Thyroid gland (tissue), 4 donors: ENCODE measurements at places on chromosomes 16 and 17. TPM values are rescaled to one million over a fixed set of nuclear protein-coding genes. Genes with fewer than 3 reads are reported as not detected.
A peak's percentile ranks its signal among the peaks of the same experiment; 100 is the strongest.

DNA sequence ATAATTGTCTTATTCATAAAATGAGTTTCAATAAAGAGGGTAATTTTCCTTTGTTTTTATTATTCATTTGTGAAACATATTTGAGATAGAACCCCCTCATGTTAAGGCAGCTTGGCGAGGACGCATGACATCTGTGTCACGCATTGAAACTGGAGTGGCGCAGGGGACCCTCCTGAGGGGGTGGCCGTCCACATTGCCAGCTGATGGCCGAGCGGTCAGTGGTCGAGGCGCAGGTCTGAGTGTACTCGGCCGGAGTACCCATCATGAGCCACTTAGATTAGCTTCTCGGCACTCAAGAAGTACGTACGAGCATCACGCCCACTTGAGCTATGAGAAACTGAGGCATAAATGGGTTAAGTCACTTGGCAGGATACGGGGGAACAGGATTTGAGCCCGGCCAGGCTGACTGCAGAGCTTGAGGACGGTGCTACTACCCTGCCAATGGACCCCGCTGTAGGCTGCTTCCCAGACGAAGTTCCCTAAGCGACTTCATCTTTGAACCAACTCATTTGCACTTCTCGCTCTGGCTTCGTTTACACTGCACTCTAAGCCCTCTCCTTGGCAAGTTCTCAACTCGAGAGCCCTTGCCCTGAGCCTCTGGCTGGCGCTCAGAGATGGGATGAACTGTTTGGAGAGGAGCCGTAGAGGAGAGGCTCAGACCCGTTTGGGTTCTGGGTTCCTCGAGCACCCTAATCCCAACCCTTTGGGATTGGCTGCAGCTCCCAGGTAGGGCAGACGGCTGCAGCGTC is 91.8 kb downstream of the SDK2 start:
- peak; percentile 65 for DNase-seq

- no peak for DNase-seq
Measured at GRCh38 chr16:5560084-5560483, 462.5 kb upstream of the EEF2KMT start.

DNA sequence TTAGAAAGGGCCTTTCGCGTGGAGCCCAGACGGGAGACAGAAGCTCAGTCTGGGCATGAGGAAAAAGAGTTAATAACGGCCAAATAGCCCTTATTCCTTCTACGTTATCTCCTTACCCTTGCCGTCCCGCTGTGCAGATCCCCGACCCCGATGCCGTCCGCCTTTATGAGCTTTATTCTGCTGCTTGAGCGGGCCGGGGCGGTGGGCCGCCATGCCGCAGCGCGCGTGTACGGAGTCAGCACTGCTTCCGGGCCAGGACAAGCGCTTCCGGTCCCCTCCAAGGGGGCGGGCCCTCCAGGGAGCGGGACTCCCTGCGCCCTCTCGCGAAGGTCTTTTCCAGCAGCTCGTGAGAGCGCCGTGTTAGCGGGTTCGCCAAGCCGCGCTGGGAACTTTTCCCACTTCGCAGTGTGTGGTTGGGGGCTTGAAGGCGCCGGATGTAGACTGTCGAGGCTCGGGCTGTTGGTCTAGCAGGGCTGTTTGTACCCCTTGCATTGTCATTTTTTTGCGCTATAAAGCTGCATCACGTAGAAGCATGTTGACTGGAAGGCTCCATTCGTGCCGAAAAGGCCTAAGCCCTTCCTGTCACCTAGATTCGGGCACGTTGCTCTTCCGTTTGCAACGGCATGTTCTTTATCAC is at the start of gene TSR1:
TSS of gene TSR1 (minus strand) at position 243 of the 637 bp plus-strand sequence. CDS start at position 213, 30 bp downstream.
- DNase-seq: peak; percentile 92

The ATP6V0A1 gene
- total RNA-seq: 149 TPM

GRCh38 chr16:83840060-83840617 is 32.4 kb downstream of the HSBP1 start:
- no peak for DNase-seq

The CSH1 gene
- not detected for total RNA-seq

The CHST6 gene
- total RNA-seq: 0.13 TPM
